ENCODE measurements at places on chromosomes 7 and 10.

GRCh38 chr7:159026271-159027055 is 118.2 kb downstream of the VIPR2 start:
- DNase-seq, result no peak

- DNase-seq, result no peak
Measured at GRCh38 chr10:110919349-110919931, at the start of gene SHOC2. SHOC2 (plus strand) TSS chr10:110919604; CDS start chr10:110964359, 44,755 bp downstream.

GRCh38 chr10:89274928-89275327 is 23.4 kb upstream of the LIPA start:
- peak; percentile 80 for DNase-seq

- DNase-seq, result no peak
Measured at GRCh38 chr10:88067737-88068136, 204.3 kb downstream of the PTEN start.

- no peak for DNase-seq
Measured at GRCh38 chr10:131549116-131549515, 237.6 kb upstream of the TCERG1L start.

GRCh38 chr10:71302451-71302850 is 16.6 kb upstream of the SLC29A3 start:
- DNase-seq, result no peak

DNA sequence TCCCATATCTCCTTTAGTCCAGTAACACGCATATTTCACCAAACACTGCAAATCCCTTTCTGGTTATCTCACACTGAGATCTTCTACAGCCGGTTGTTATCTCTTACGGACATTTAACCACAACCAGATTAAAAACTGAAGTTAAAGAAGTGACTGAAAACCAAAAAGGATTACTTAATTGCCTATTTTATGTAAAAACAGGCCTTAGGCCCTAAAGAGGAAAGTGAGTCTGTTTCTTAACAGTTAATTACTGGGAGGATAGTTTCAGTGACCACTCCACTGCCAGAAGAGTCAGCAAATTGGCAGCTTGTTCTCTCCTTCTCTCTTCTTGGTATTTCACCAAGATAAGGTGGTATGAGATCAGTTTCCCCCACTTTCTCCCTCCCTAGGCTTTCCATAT is 161.9 kb upstream of the MEOX2 start:
- peak; percentile 42 for DNase-seq

DNA sequence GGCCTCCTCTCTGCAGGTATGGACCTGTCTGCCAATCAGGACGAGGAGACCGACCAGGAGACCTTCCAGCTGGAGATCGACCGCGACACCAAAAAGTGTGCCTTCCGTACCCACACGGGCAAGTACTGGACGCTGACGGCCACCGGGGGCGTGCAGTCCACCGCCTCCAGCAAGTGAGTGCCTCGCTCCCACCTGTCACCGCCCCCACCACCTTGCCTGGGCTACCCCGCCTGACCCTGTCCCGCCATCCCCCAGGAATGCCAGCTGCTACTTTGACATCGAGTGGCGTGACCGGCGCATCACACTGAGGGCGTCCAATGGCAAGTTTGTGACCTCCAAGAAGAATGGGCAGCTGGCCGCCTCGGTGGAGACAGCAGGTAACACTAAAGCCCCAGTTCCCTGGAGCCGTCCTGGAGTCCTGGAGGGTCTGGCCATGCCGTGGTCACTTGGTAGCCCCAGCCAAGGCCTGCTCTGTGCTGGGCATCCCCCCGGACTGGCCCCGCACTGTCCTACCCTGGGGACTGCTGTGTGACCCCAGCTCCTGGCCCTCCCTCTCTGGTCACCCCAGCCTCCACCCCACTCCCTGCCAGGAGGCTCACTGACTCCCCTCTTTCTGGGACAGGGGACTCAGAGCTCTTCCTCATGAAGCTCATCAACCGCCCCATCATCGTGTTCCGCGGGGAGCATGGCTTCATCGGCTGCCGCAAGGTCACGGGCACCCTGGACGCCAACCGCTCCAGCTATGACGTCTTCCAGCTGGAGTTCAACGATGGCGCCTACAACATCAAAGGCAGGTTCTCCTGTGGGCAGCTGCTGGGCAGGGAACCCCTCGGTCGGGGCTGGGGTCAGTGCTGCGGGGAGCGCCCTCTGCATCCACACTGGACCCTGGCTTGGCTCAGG is 178.0 kb downstream of the RNF216 start:
- no peak for DNase-seq

DNA sequence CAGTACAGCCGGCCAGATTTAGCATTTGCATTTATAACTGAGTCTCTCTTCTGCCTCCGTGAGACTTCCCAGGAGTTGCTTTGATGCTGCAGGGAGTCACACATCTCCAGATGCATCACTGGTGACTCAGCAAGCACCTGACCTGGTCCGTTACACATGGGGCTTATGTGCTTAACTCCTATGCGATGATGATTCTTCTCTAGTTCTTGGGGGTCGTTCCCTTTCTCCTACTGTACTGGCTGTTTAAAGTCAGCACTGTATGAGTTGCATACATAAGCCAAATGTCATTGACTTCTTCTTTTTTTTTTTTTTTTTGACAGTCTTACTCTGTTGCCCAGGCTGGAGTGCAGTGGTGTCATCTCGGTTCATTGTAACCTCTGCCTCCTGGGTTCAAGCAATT is 13.0 kb upstream of the AKR1E2 start:
- peak; percentile 72 for DNase-seq

DNA sequence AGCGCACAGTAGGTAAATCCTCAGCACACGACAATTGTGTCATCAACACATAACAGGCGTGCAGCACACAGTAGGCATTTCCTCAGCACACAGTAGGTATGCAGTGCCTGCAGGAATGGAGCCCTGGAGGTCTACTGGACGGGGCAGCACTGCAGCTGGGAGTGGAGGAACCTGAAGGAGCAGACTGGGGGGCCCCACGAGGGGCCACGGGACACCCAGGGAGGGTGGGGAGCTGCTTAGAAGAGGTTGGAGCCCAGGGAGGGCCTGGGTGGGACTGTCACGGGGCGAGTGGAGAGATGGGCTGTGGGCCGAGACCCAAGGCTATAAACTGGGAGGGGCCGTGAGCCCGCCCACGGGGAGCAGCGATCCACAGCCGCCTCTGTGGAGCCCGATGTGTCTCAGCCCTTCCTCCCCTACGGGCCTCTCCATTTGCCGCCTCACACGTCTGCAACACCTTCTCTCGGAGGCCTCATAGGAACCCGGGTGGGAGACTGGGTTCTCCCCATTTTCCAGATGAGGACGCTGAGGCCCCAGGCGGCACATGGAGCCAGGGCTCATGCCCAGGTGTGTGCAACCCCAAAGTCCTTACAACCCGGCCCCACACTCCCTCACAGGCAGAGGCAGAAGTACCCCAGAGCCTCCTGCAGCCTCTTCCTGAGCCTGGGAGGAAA is 101.5 kb downstream of the MICALL2 start:
- DNase-seq, result no peak

DNA sequence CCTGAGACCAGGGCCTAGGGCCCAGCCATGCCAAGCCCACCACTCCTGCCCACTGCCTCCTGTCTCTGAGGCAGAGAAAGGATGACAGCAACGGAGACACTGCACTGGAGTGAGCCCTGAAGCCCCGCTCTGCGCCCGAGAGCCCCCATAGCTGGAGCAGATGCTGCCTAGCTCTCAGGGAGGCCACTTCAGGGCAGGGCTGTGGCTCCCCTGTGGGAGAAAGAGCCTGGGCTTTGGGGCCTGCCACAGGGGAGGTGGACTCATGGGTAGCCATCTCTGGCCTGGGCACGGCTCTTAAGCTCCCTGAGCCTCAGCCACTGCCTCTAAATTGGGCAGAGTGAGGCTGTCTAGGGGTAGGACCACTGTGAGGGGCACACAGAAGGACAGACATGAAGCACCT is 214.2 kb downstream of the GRID1 start:
- DNase-seq, result no peak

- DNase-seq, result no peak
Measured at GRCh38 chr10:53111529-53111928, 338.9 kb upstream of the MBL2 start.

DNA sequence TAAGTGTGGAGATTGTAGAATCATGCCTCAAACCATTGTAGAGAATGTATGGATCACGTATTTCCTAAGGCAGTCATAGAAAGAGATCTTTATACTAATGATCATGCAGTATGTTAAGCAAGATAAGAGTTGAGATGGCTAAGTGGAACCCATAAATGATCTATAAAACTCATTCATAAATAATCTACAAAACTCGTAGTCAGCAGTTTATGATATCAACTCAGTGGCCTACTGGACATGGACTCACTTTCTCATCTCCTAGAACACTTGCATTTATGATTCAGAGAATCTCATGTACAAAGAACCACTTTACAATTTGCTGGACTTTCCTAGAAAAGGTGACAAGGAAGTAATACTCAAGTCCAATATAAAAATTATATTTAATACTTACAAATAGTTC is 339.6 kb downstream of the PCLO start:
- no peak for DNase-seq

- DNase-seq, result no peak
Measured at GRCh38 chr10:75541411-75541810, 110.0 kb downstream of the LRMDA start.

DNA sequence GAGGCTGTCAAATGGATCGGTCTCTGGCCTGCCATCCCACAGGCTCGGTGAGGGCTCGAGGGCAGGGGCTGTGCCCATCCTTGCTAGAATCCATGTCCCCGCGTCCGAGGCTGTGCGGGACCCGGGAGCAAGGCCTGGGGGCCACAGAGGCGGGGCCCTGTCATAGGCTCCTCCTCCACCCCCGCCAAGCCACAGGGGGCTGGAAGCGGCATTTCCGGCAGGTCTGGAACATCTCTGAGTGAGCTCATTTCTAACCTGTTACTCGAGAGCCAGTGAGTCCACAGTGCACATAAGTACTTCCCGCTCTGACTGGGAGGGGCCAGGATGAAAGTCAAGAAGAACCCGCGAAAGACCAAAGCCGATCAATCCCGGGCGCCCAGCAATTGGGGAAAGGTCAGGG is 57.6 kb downstream of the NKX6-2 start:
- DNase-seq, result no peak

- no peak for DNase-seq
Measured at GRCh38 chr10:29608476-29609301, 26.1 kb downstream of the SVIL start.

GRCh38 chr7:38700116-38700515 is 68.9 kb upstream of the AMPH start:
- no peak for DNase-seq

Measured in EH (cell line).